Fibroblast of mammary gland (primary cell): ENCODE measurements at places on chromosomes 7 and 10.

- DNase-seq = no peak
Measured at GRCh38 chr7:83519240-83519639, 129.7 kb downstream of the SEMA3E start.

- no peak for DNase-seq
Measured at GRCh38 chr10:77776487-77776886, 138.9 kb upstream of the KCNMA1 start.

DNA sequence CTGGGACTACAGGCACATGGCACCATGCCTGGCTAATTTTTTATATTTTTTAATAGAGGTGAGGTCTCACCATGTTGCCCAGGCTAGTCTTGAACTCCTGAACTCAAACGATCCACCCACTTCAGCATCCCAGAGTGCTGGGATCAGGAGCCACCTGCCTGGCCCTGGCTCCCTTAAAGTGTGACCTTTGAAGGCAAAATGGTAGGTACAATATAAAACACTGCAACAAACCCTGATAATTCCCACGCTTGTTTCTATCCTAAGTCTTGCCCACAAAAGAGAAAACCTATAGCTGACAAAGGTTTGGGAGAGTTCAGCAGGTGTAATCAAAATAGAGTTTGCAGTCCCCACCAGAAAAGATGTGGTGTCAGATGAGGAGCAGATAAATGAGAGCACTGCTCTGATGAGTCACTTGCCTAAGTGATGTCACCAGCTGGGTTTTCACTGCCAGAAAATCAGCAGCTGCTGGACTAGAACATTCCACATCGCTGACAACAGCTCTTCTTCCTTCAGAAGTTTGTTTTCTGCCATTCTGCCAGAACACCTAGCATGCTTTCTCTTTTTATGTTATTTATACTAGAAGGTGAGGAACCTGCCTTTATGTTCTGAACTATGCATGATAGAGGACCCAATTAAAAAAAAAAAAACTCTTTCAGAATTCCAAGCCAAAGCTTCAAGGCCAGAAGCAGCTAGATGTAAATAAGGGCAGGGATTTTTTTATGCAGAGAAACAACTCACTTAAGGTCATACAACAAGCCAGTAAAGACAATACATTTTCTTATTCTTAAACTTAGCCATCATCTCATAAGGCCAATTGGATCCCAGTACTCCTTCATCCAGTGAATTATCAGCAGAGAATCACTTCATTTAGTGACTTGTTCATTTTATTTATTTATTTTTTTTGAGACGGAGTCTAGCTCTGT is 18.0 kb downstream of the PURB start:
- peak; percentile 94 for DNase-seq

GRCh38 chr10:131195558-131196159 is 115.9 kb downstream of the TCERG1L start:
- no peak for DNase-seq

GRCh38 chr7:129009437-129009836 is 45.5 kb downstream of the TNPO3 start:
- DNase-seq = no peak

DNA sequence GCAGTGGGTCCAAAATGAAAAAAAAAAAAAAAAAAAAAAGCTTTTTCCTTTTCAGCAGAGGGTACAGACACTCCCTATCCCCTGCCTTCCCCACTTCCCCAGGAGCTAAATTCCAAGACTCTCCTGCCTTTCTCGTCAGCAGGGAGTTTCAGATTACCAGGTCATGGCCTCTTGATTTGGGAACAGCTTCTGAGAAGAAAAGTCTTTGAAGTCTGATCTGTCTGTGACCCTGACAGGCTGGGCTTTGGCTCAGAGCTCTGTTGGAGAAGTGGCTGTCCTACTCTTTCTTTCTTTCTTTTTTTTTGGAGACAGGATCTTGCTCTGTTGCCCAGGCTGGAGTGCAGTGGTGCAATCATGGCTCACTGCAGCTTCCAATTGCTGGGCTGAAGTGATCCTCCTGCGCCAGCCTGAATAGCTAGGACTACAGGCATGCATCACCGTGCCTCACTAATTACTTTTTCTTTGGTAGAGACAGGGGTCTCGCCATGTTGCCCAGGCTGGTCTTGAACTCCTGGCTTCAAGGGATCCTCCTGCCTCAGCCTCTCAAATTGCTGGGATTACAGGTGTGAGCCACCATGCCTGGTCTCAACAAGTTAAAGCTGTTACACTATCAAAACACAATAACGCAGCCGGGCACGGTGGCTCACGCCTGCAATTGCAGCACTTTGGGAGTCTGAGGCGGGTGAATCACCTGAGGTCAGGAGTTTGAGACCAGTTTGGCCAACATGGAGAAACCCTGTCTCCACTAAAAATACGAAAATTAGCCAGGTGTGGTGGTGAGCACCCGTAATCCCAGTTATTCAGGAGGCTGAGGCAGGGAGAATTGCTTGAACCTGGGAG is 59.9 kb downstream of the COL26A1 start:
- no peak for DNase-seq

GRCh38 chr7:16402091-16402490 is 19.2 kb downstream of the CRPPA start:
- DNase-seq = no peak

- no peak for DNase-seq
Measured at GRCh38 chr7:30149640-30150272, 15.0 kb downstream of the MTURN start.

DNA sequence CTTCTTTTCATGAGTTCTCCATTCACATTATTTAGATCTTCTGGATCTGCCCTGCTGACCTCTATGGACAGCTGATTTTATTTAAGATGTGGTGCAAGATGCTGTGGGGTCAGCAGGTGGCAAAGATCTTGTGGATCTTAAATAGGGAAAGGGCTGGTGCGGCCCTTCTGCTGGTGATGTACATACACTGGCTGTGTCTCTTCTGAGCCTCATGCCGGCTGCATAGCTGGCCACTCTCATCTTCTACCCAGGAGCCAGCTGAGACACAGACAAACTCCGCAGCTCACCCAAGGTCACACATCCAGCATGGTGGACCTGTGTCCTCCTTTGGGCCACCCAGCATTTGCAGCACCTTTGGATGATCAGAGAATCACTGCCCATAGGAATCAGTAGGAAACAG is 9.7 kb downstream of the RBP3 start:
- DNase-seq = no peak

- no peak for DNase-seq
Measured at GRCh38 chr10:102406815-102407214, 11.3 kb downstream of the NFKB2 start.

- DNase-seq = peak; percentile 72
Measured at GRCh38 chr7:122887198-122887597, 938 bp upstream of the CADPS2 start.

- no peak for DNase-seq
Measured at GRCh38 chr10:99995269-99995668, 14.5 kb downstream of the DNMBP start.

DNA sequence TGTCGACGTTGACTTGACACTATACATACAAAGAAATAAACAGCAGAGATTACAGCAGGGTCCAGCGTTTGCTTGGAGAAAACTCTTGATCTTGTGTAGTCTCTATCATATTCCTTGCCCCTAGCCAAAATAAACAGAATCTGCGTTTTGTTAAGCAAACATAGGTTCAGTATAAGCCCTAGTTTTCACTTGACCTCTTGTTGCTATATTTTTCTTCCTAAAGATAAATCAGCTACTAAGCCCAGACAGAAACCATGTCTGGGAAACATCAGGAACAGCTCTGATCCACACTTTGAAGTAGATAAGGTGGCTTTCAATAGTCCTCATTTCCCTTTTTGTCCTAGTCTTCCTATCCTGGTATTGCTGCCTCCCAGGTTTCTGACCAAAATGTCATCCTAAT is 328.2 kb upstream of the MAGI2 start:
- DNase-seq = no peak

DNA sequence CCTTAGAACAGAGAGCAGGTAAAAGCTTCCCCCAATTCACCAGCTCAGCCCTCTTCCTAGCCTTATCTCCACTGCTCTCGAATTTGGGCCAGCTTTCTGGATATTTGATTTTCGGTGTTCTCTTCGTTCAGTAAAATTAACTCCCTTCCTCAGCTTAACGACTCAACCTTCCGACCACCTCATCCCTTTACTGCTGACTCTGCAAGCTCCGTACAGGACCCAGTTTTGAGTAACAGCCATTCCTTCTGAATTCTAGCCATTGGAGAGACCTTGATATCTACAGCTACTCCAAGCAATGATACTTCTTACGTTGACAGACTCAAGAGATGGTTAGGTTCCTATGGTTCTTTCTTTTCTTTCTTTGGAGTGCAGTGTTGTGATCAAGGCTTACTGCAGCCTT is 65.8 kb downstream of the ATE1 start:
- no peak for DNase-seq

DNA sequence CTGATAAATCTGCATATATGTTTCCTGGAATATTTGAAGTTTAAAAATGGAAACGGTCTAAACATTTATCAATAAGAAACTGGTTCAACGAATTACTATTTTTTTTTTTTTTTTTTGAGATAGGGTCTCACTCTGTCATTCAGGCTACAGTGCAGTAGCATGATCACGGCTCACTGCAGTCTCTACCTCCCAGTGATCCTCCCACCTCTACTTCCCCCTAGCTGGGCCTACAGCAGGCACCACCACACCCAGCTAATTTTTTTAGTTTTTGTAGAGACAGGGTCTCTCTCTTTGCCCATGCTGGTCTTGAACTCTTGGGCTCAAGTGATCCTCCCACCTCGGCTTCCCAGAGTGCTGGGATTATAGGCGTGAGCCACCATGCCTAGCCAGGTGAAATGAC is 68.3 kb downstream of the UBE2H start:
- DNase-seq = no peak

GRCh38 chr10:24882047-24882698 is 70.2 kb downstream of the PRTFDC1 start:
- DNase-seq = peak; percentile 71

DNA sequence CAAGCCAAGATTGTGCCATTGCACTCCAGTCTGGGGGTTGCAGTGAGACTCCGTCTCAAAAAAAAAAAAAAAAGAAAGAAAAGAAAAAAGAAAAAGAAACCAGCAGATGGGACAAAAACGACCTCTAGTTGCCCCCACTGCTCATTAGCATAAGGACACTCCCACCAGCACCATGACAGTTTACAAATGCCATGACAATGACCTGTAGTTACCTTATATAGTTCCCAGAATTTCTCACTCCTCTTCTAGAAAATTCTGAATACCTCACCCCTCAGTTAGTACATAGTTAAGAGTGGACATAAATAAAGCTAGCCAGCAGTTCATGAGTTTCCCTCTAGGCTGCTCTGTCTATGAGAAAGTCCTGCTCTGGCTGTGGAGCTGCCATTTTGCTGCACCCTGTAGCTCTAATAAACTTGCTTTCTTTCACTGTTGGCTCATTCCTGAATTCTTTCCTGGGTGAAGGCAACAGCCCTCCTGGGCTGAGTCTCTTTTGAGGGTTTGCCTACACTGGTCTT is 276.8 kb upstream of the AKR1E2 start:
- DNase-seq = no peak

DNA sequence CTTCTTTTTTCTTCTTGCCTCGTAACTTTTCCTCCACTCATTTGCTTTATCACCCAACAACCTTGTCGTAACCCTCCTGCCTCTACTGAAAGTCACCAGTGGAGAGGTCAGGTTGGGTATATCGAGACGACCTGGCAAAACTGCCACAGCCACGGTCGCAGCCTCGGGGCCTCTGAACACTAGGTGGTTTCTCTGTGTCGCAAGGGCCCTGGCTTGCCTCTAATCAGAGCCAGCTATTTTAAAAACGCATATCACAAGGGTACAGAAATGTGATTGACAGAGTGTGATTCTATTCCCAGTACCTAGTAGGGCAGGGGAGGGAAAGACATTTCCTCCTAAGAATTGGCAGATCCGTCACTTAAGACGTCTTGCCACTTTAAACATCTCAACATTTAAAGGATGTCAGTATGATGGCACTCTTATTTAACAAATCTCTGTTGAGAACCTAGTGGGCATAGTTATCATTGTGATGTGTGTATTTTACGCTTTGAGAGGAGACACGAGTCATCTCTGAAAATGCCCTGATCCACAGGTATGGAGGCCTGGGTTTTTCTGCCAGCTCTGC is 197.5 kb downstream of the ARHGAP21 start:
- no peak for DNase-seq

DNA sequence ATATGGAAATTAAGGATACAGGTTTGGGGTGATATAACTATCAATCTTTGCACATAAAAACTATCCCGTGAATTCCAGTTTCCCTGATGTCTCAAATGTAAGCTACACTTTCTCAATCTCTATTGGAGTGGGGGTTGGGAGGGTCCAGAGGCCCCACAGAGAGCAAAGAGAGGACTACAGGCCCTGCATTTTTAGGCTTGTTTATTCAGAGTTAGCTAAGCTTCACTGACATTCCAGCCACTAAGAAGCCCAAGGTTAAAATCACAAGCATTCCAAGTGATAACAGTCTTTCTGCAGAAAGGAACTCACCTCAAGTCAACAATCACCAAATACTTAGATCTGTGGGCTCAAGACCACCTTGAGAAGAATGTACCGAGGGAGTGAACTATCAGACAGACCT is 31.6 kb upstream of the LAMB1 start:
- DNase-seq = no peak

- peak; percentile 59 for DNase-seq
Measured at GRCh38 chr10:5643346-5644067, 22.9 kb downstream of the ASB13 start.

- DNase-seq = peak; percentile 34
Measured at GRCh38 chr7:133365917-133366316, 113.0 kb downstream of the EXOC4 start.

GRCh38 chr7:18262058-18262457 is 233.5 kb upstream of the HDAC9 start:
- peak; percentile 6 for DNase-seq

- no peak for DNase-seq
Measured at GRCh38 chr10:22321924-22322640, 1.2 kb downstream of the BMI1 start.

GRCh38 chr10:61197057-61197456 is 253.1 kb upstream of the RHOBTB1 start:
- DNase-seq = no peak

- no peak for DNase-seq
Measured at GRCh38 chr7:120916121-120916520, 34.5 kb upstream of the ING3 start.

DNA sequence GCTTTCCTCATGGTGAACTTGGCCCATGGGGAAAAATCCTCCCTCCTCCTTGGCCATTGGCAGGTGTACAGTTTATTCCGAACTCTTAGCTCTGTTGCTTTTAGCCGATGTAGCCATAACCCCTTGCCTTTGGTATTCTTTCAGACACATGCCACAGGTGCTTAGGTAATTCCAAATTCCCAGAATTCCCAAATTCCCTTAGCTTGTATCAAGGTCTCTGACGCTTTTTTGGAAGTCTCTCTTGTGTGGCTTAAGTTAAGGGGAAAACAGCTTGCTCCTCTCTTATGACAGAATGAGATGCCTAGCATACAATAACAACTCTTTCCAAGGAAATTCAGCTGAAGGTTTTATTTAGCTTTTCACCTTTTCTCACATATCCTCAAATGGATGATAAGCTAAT is 68.0 kb downstream of the SUGCT start:
- no peak for DNase-seq

- DNase-seq = no peak
Measured at GRCh38 chr7:121388950-121389349, 7.2 kb downstream of the FAM3C start.
